ENCODE measurements at places on chromosomes 1 and 21.

DNA sequence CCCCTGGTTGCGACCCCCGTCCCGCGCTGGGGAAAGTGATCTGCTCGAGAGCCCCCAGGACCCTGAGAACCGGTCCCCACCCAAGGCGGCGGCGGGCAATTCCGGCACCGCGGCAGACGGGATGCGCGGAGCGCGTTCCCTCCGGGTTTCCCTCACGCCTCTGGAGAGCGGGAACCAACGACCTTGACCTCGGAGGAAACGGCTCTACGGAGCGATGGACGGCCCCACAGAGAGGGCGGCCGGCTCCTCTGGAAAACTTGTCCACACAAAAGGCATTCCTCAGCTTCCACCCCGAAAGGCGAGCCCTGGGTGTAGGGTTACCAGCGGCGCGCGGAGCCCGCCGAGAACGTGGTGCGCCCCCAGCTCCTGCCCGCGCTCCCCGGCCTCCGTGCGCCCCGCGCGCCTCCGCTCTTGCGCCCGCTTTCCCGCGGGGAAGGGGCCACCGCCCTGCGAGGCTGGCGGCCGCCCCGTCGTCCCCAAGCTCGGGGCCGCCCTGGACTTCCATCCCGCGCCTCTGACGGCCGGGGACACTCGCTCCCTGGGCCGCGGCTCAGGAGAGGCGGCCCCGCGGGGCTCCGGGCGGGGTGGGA lies 391 bp upstream of the KIAA1614 start:
- no peak for DNase-seq

GRCh38 chr1:47624531-47624930 lies 186.7 kb downstream of the FOXD2 start:
- no peak for DNase-seq

DNA sequence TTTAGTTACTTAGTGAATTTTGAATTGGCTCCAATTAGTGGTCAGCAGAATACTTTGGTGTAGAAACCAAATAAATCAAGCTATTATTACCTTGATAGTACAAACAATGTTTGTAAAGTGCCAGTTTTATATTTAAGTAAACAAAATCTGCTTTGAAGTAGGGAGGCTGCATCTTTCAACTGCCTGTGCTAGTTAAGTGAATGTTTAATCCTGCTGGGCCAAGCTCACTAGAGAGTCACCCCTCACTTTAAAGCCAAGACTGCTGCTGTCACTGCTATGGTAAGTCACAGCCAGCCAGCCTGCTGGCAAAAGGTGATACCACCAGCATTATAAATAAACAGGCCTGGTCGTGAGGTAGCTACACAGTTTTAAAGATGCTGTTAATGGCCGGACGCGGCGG lies 10.3 kb upstream of the CFAP126 start:
- no peak for DNase-seq

DNA sequence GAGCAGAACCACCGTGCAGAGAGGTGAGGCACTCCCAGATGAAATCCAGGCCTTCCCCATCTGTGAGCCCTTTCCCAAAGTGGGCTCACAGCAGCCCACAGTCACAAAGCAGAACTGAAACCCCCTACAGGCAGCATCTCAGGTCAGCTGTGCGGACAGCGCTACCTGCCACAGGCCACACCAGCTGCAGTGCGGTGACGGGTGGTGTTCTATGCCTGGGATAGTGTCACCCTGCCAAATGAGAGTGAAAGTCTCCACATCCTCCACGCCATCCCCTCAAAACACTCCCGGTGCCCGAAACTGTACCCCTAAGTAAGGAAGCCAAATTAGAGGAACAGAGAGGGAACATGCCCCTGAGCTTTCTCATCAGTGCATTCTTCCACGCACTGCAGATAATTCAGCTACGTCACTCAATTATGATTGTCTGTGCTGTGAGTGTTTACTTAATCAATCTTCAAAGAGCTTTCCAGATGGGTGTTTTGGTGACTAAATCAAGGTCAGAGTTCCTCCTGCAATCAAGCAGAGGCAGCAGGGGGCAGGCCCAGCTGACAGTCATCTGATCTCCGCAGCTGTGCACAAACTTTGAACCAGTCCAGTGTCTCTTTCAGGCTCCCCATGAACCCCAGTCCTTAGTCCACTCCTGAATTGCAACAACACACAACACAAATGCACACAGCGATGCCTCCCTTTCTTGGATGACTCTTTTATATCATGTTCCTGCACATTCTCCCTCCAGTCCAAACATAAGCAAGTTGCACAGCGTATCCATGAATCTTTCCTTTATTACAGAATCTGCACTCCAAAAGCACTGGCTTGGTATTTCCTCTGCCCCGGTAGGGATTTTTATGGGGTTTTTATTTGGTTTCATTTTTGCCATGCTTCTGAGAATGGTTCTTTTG lies 150.0 kb downstream of the TOMM20 start:
- DNase-seq: peak; percentile 31

DNA sequence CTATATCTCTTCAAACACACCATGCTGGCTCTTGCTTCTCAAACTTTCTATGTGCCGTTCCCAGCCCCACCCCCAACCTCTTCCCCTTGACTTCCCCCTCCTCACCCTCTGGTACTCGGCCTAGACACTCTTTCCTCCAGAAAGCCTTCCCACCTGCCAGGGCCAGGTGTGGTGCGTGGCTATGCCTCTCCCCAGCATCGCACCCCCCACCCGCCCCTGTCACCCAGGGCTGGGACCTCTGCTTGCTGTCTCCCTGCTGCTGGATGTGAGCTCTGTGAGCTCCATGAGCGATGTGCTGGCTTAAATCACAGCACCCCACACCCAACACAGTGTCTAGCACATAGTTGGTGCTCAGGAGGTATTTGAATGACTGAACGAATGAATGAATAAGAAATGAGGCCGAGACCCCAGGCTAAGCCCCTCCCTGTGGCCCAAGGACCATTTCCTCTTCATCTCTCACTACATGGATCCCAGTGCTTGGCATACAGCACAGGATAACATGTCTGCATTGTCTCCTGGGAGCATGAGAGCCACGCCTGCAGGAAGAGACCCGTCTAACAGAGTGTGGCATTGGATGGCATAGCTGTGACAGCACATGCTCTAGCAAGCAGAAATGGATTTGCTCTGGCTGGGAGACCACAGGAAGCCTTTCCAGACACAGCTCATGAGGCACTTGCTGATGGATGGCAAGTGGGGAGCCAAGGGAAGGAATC lies 19.7 kb downstream of the TNNT2 start:
- no peak for DNase-seq

Data from activated CD4-positive, alpha-beta T cell treated with anti-CD3 and anti-CD28 coated beads for 1 hour (primary cell).